ENCODE measurements at places on chromosomes 16 and 17.

DNA sequence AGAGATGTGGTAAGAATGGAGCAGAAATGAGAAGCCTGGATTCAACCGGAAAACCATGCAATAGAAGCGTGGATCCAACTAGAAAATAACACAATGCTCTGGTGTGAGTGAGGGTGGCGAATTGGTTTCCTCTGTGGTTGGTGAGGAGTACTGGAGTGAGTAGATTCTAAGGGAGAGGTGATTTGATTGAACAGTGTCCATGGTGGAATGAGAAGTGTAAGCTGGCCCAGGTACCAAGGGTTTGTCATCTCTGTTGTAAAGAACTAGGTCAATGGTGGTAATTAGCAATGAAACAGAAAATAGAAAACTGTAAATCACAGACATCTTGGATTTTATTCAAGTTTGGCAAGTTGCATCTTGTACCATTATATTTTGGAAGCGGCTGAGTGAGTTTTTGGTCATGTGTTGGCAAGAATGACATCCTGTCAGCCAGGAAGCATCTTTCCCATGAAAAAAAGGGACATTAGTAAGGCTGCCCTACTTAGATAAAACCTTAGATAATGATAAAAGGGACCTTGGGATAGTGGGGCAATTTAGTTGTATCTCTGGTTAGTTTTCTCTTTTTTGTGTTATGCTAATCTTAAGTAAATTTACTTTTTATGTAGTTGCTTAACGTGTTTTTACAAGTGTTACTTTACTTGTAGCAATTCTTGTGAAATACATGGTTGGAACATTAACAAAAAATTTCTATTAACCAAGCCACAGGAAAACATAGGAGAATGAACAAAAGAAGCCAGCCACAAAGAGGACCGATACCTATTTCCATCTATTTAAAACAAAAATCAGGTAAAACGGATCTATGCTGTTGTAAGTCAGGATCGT lies 20.9 kb downstream of the HSD17B2 start:
- no peak for DNase-seq

DNA sequence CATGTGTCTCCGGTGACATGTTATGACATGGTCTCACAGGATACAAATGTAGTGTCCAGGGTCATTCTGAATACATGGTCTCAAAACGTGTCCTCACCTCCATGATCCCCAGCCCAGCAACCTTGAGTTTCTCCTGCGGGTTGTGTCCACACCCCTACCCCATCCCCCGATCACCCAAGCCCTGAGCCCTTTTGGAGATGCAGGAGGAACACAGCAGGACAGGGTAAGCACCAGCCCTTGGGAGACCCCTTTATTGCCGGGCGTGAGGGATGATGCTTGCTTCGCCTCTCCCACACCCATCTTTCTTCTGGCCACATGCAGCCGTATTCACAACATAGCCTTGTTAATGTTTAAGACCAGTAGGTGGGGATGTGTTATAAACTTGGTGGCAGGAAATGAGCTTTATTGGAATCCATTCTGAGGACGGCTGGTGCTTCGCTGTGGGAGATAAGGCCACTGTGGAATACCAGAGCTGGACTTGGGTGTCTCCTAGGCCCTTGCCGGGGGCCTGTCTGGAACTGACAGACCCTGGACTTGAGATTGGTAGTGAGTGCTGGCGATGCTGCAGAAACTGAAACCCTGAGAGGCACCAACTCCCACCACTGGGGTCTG lies 5.5 kb downstream of the TMEM132E start:
- no peak for DNase-seq

DNA sequence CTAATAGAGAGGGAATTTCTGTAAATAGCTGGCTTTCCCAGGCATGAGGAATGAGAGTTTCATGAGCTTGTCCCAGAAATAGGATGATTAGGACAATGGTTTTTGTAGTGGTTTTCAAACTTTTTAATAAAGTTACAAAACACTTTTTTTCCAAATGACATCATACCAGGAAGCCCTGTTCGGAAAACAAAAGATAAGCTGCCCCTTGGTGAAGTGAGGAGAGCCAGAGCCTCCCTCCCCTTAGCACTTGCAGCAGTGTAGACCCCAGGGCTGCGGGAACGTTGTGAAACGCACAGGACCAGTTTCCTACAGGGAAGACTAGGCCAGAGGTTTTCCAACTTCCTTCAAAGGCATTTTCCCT lies 7.6 kb downstream of the FBRS start:
- no peak for DNase-seq

DNA sequence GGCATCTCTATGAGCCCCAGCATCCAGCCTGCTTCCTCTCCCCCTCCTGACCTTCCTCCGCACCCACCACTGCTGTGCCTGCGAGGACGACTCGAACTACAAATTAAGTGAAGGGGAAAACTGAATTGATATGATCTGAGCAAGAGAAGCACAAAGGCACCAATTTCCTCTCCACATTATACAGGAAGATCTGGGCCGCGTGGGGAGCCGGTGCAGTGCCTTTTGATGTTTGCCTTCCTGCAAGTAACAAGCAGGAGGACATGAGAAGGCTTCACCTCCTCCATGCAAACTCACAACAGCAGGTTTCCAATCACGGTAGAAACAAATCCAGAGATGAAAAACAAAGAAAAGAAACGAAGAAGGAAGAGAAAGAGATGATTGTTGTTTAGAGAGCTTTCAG lies 57.8 kb upstream of the MMP2 start:
- DNase-seq: no peak

DNA sequence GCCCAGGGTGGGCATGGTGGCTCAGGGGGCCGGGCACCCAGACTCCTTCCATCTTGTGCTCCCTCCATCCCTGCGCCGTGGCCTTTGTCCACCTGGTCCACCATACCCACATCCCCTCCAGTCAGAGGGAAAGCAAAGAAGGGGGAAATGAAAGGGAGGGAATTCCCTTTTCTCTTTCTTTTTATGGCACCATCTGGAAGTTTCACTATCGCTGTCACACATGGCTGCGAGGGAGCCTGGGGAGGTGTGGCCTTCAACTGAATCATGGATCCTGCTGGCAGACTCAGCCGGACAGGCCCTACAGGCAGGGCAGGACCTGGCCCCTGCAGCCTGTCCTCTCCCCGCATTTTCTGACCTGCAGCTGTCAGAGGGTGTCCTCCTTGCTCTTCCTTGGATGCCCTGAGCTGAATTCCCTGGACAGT lies 6.2 kb downstream of the SLC12A3 start:
- DNase-seq: no peak

DNA sequence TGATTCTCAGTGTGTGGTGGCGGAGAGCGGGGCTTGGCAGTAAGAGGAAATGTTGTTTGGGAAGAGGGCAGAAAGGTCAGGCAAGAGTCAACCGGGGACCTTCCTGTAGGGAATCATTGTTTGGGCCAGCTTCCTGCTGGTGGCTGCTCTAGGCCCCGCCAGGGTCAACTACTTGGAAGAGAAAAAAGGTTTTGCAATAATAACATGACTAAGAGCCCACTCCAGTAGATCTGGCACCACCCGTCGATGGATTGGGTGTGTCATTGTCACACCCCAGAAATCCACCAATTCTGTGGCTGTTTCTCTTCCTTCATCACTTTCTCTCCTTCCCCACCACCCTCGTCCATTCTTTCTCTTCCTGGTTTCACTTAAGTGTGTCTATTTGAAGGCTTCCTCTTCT lies 4.2 kb upstream of the KRT24 start:
- no peak for DNase-seq

DNA sequence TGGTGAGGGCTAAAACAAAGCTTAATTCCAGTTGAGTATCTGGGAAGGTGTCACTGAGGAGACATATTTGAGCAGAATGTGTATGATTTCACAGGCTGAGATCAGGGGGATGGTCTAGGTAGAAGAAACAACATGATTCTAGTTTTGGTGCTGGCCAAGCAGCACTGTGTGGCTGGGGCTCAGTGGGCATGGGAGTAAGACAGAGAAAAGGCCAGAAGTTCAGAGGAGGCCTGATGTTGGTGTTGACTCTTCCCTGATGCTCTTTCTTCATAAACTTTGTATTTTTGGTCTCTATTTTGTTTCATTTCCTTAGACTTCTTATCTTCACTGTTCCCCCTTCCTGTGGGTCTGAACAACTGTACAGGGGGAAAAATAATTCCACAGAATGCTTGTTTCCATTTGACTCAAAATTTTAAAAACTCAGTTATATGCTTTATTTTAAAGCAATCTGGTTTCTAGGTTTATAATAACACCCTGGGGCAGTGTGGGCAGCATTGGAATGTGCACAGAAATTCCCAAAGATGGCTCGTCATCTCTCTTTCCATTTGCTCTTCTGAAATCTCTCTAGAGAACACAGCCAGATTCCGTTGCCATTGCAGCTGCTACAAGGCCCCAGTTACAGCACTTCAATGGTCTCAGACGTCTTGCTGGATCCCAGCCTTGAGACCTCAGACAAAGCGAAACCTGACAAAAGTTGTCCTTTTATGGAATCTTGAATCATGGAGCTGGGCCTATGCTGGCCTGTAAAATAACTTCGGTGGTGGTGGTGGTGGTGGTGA lies 68.3 kb downstream of the SNX11 start:
- DNase-seq: no peak

- no peak for DNase-seq
Measured at GRCh38 chr17:74079537-74080300, 123.8 kb upstream of the RPL38 start.

Measured in brain pericyte (primary cell).